ENCODE measurements at places on chromosomes 7 and 10.

- DNase-seq = no peak
These were observed 45.2 kb downstream of the SRRM3 start for GRCh38 chr7:76246804-76247389.

GRCh38 chr10:18601321-18601720 is 50.1 kb downstream of the NSUN6 start:
- DNase-seq = no peak

- DNase-seq = no peak
These were observed 624 bp upstream of the ZNF783 start for GRCh38 chr7:149261316-149261828.

- DNase-seq = no peak
These were observed 232.5 kb upstream of the PHYHIPL start for GRCh38 chr10:58943960-58944359.

GRCh38 chr7:139321071-139321745 is 19.9 kb upstream of the FMC1 start:
- no peak for DNase-seq

DNA sequence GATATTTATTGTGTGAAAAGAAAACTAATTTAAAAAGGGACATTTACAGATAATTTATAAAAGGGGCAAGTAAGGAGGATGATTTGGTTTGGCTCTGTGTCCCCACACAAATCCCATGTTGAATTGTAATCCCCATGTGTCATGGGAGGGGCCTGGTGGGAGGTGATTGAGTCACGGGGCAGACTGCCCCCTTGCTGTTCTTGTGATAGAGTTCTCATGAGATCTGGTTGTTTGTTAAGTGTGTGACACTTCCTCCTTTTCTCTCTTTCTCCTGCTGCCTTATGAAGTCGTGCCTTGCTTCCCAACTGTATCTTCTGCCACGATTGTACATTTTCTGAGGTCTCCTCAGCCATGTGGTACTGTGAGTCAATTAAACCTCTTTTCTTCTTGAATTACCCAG is 171.0 kb upstream of the SEMA3E start:
- DNase-seq = no peak

- DNase-seq = no peak
These were observed 125.8 kb downstream of the DOCK4 start for GRCh38 chr7:112080441-112080840.

GRCh38 chr10:122459561-122460273 is 1.6 kb upstream of the HTRA1 start:
- no peak for DNase-seq

DNA sequence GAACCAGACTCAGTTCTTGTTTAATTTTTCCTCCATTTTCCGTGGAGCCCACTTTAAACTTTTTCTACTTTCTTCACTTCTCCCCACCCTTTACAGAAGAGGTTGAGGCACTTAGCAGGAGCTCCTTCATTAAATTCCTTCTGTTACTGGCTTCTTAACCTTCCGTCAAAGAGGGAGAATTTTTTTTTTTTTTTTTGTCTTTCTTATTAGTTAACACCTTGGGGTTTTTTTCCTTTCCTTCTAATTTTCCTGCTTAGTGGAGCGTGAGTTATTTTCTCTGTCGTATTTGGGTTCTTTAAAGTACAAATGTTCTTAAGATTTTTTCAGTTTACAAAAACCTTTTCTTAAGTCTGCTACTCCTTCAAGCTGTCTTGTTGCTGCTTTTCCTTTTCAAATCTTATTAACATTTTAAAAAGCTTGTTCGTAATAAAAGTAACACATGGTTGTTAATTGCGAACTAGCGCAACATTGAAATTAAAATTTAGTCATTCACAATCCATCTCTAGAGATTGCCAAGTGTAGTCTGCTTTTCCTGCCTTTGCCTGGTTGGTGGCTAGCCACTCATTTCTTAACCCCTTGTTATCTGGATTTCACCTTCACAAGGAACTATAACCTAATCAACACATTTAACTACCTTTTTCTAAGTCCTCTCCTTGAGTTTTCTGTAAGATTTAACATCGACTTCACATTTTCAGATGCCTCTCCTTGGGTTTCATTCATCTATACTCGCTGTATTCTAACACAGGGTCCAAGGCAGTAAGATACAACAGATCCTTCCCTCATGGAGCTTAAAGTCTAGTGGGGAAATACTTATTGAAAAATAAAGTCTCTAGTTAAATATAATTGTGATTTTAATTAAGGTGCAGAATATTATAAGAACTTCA is 2.0 kb downstream of the BMPR1A start:
- no peak for DNase-seq

- DNase-seq = no peak
These were observed 331.8 kb downstream of the CALN1 start for GRCh38 chr7:72080341-72080766.

GRCh38 chr7:158702944-158703343 is 1.7 kb downstream of the NCAPG2 start:
- no peak for DNase-seq

GRCh38 chr10:3588346-3588745 is 196.7 kb downstream of the KLF6 start:
- no peak for DNase-seq

DNA sequence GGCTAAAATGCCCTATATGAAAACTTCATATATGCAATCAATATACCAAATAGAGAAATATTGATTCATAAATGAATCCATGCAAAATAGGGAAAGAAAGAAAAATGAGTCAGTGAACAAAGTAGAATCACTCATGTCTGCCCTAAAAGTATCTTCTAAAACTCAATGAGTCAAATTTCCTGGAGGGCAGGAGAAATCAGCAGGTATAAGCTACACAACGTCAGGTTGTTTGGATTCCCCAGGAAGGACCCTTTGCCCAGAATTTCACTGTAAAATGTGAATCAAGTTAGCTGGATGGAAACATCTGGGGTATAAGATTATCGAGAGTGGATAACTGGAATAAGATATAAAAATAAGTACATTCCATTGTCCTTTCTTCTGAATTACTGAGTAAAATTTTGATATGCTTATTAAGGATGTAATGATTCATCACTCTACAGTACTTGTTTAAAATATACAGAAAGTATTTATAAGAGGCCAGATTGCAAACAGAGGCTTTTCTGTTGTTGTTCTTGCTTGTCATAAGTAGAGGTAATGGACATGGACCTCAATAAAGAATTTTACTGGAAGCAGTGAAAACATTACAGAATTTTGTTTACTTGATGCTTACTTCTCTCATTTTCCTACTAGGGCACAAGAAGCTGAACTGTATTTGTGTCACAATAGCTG is 99.0 kb downstream of the AGMO start:
- DNase-seq = no peak

- DNase-seq = no peak
These were observed 581 bp downstream of the PTPRZ1 start for GRCh38 chr7:121873289-121874194.

GRCh38 chr7:39033885-39034624 is 56.3 kb downstream of the POU6F2 start:
- no peak for DNase-seq

DNA sequence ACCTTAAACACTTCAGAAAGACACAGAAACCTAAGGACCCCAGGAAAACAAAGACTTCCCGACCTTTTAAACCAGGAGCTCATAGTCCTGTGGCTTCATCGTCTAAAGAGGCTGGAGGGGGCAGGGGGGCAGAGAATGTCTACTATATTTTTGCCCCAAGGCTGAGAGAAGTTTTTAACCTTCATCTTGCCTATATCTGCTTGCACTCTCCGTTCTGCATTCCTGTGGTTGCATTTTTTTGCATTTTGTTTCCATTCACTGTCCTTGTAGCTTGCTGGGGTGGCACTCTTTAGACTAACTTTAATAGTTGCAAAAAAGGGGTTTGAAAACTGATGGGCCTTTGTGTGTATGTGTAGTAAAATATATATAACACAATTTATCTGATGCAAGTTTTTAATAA is 23.7 kb downstream of the PRKAR2B start:
- no peak for DNase-seq

GRCh38 chr10:109913306-109913892 is 9.9 kb downstream of the XPNPEP1 start:
- DNase-seq = no peak

DNA sequence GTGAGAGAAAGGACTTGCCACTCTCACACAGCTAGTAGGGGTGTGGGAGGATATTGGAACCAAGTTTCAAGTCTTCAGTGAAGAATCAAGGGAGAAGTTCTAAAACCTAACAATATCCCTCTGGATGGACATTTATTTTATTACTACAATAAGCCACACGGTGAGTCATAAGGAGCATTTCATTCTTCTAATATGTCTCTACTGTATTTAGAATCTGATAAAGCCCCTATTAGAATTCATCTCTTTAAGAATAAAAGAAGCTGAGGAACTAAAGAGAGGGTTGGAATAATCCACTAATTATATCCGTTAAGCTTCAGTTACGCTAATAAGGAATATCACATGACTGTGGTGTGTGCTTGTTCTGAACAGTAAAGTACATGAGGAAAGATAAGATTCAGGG is 40.9 kb upstream of the ATRNL1 start:
- DNase-seq = no peak

- DNase-seq = no peak
These were observed 104.3 kb downstream of the CUL2 start for GRCh38 chr10:34985823-34986222.

DNA sequence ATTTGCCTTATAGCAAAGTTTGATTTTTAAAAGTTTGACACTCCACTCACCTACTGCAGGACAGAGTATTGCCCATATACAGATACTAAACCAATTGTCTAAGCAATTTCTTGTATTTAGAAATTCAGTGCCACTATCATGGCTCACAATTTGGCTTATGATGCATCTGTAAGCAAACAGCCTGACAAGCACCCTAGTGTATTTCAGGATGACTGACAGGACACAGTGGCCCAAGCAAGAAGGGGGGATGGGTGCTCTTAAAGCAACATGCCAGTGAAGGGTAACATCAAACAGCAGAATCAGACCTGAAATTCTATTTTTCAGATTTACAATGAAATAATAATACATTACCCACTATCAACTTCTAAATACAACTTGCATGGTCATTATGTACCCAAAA is 30.5 kb downstream of the CTNNA3 start:
- DNase-seq = no peak

DNA sequence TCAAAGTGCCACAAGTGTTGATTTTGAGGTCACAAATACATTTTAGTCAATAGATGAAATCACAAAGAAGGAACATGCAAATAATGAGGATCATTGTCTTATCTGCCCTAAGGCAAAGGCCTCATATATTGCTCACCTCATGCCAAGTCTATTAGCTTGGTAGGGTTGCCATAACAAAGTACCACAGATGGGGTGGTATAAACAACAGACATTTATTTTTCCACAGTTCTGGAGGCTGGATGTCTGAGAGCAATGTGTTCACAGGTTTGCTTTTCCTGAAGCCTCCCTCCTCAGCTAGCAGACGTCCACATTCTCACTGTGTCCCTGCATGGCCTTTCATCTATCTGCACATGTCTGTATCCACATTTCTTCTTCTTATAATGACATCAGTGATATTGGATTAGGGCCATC is 59.6 kb downstream of the RELN start:
- no peak for DNase-seq

DNA sequence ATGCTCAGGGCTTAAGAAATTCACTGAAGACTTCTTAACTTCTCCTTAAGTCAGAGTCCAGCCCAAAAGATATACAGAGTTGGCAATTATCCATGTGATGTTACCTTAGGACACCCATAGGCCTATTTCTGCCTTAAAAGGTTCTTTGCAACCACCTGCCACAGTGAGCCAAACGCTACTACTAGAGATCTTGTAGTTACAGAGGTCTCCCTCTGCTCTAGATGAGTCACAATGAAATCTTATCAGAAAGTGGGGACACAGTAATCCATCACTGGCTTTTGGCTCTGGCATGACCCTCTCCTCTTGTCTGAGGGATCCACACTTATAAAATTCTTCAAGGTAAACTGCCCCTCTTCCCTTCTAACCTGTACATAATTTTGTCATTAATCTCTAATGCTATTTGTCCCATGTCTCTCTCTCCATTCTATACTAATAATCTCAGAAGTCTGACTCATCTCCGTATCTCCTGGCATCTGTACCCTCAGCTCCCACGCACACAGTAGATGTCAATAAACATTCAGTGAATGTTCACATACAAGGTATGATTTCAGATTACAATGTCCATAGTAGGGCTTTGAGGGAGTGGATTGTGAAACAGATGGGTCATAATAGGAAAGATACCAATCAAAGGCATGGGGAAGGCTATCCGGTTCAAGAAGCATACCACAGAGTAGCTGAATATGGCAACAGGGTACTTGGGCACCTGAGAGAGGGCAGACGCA is 112.1 kb downstream of the SGMS1 start:
- DNase-seq = no peak

DNA sequence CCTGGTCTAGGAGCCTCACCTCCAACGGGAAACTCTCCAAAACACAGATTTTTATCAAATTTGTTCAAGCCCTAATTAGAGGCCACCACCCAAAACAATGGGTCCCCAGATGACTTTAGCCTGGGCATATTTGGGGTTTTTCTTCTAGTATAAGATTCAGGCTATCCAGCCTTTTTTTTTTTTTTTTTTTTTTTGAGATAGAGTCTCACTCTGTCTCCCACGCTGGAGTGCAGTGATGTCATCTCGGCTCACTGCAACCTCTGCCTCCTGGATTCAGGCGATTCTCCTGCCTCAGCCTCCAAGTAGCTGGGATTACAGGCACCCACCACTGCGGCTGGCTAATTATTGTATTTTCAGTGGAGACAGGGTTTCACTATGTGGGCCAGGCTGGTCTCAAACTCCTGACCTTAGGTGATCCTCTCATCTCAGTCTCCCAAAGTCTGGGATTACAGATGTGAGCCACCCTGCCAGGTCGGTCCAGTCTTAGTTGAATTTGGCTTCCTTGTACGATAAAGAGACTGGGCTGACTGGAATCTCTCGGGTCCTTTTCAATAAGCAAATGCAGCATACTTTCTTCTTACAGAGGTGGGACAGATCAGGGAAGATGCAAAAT is 91.4 kb upstream of the KLF6 start:
- no peak for DNase-seq

- no peak for DNase-seq
These were observed 1.3 kb upstream of the CALCR start for GRCh38 chr7:93575555-93576399.

- DNase-seq = no peak
These were observed 76.9 kb downstream of the ADARB2 start for GRCh38 chr10:1660386-1660785.

- DNase-seq = no peak
These were observed 4.0 kb downstream of the RBP3 start for GRCh38 chr10:47351899-47352815.

- DNase-seq = no peak
These were observed 38.6 kb upstream of the ACSL5 start for GRCh38 chr10:112335111-112335867.
